PC-9 (cell line): ENCODE measurements at places on chromosomes 16 and 17. TPM values are rescaled to one million over a fixed set of nuclear protein-coding genes. Genes with fewer than 3 reads are reported as not detected.

NACA2 gene
- not detected in 2 replicates for total RNA-seq

VEZF1 gene
- total RNA-seq, result 29.9 and 50.9 TPM in 2 replicates

KRT27 gene
- not detected in 2 replicates for total RNA-seq

DNA sequence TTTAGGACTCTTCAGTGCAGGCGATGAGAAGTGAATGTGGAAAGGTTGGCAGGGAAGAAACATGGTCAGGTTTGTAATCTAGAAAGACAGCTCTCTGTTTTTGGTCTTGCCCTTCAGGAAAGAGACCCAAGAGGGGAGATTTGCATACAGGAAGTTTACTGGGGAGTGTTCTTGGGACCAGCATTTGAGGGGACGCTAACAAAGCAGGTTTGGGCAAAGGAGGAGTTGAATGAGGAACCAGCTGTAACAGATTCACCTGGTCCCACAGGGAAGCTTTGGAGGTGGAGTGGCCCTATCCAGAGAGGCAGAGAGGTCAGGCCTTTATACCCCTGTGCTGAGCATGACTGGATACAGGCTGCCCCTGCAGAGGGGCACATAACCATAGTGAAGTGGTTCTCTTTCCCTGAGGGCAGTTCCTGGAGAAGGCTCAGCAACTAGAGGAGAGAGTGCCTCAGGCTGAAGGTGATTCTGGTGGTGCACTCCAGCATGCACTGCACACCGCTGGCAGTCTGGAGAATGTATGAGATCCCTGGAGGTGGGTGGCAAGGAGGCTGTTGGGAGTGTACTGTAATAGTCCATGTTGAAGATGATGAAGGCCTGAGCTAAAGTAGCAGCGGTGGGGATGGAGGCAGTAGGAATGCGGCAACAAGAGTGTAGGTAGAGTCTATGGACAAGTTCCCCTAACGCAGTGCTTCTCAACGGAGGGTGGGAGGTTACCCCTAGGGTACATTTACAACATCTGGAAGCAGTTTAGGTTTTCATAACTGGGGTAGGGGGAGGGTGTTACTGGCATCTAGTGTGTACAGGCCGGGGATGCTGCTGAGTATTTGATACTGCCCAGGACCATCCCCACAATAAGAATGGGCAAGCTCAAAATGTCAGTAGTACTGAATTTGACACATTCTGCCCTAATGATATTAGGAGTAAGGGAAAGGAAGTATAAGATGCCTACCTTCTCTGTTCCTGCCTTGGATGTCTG, 37.2 kb downstream of the MAP2K6 start:
- DNase-seq, result no peak

- no peak for DNase-seq
Measured at GRCh38 chr16:68782198-68783174, 45.4 kb downstream of the CDH1 start.

GRCh38 chr16:85759136-85759535, 8.2 kb upstream of the C16orf74 start:
- DNase-seq, result no peak

DNA sequence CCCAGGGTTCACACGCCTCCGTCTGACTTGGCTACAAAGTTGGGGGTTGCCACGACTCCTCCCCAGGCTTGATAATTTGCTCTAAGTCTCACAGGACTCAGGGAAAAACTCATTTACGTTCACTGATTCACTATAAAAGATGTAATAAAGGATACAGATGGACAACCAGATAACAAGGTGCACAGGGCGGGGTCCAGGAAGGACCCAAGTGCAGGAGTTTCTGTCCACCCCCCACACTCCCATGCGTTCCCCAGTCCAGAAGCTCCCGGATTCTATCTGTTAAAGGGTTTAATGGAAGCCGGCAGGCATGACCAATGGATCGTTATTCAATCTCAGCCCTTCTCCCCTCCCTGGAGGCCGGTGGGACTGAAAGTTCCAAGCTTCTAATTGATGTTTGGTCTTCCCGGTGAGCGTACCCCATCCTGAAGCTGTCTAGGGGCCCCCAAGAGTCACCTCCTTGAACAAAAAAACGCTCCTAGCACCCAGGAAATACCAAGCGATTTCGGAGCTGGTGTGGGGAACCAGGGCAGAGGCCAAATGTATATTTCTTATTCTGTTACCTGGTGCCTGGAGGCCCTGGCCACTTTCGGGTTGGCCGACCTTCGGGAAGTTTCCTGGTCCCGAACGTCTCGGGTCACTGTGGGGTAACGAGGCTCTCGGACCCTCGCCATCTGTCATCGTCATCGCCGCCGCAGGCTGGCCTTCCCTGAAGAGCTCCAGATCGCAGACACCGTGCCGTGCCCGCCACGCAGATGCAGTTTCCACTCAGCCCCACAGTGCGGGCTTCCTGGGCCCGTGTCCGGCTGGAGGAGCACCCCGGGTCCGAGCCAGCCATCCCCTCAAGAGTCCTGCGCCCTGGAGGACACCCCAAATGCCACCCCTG, 13.5 kb upstream of the METRNL start:
- no peak for DNase-seq

- no peak for DNase-seq
Measured at GRCh38 chr17:72567774-72568173, 447.0 kb downstream of the SOX9 start.

DNA sequence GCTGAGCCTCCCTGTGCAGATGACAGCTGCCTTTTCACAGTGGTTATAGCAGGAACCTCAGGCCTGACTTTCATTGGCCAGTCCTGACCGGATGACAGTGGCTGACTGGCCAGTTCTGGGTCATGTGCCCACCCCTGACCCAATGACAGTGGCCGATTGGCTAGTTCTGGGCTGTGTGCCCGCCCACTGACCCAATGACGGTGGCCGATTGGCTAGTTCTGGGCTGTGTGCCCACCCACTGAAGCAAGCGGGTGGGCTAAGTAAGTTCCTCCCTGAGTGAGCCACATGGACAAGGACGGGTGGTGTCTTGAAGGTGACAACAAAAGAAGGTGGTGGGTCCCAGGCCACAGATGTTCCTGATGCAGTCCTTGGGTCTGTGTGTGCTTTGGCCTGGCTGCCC, 9.5 kb downstream of the DEF8 start:
- DNase-seq, result no peak

DNA sequence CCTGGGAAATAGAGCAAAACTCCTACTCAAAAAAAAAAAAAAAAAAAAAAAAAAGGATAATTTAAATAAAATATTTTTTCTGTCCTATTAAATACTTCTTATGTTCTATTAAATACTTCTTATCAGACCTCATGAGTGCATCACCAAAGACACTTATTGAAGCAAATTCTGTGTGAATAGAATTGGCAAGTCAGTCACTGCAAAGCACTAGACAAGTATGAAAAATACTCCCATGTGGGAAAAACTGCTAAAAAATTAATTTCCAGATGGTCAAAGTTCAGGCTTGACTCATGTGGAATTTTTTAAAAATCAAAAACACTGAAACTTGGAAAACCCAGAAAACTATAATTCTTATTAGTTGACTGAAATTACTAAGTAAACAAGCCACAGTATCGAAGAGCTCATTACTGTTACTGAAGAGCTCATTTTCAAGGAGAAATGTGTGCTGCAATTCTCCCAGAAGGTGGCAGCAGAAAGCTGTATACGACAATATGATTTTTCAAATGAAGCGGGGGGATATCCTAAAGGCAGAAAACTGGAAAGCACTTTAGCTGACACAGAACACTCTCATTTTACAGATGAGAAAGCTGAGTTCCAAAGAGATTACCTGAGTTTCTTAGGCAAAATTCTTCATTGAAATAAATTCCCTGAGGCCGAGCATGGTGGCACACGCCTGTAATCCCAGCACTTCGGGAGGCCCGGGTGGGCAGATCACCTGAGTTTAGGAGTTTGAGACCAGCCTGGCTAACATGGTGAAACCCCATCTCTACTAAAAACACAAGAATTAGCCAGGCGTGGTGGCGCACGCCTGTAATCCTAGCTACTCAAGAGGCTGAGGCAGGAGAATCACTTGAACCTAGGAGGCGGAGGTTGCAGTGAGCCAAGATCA, 15.9 kb upstream of the FBXO47 start:
- DNase-seq, result peak; percentile 34
